ENCODE measurements at places on chromosomes 13 and 19.

GRCh38 chr13:105598529-105598928 lies 936.9 kb downstream of the EFNB2 start:
- DNase-seq, result peak; percentile 38

GRCh38 chr13:43482641-43483040 lies 304.1 kb downstream of the ENOX1 start:
- DNase-seq, result no peak

DNA sequence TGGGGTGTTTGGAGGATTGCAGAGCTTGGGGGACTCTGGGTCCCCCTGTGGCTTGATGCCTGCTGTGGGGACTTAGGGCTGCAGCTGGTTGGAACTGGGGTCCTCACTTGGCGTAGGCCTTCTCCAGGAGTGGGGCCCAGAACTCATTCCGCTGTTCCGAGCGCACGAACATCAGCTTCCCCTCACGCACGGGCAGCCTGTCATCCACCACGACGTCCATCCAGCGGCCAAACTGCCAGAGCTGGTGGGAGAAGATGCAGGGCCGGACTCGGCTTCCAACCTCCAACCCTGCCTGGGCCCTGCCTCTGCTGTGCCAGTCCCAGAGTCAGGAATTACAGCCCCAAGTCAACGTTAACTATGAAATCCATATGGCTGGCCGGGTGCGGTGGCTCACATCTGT lies 2.6 kb downstream of the CAPN12 start:
- DNase-seq, result no peak

GRCh38 chr19:23101241-23101640 lies 15.6 kb upstream of the ZNF730 start:
- no peak for DNase-seq

DNA sequence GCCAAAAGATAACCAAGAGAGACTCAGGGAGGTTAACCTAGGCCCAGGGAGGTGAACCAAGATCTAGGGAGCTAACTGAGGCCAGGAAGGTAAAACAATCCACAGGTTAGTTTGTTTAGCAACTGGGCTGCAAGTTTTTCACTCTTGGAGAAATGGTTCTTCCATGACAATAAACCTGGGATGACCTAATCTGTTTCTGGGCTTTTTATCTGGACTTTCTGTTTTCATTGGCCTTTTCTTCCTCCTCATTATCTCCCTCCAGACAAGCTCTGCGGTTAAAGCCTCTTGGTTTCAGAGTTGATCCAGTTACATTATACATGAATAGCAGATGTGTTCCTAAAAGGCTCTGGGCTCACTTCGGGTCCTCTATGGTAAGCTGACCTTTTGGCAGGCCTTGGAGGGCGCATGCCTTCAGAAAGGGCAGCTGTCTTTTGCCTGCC lies 44.2 kb downstream of the PCDH8 start:
- DNase-seq, result no peak

DNA sequence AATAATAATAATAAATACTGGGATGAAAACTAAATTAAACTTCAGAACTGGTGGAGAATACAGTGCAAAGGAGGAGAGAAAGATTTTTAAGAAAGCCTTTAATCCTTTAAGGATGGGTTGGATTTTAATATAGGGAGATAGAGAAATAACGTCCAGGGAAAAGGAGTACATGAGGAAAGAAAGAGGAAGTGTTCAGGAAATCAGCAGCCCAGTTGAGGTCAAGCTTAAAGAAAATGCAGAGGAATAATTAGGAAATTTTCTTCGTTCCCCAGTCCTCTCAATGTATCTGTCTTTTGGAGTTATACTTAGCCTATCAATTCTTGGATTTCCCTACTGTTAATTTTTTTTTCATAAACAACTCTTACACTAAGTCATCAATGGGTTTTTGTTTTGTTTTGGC lies 47.7 kb downstream of the INTS6 start:
- DNase-seq, result no peak

DNA sequence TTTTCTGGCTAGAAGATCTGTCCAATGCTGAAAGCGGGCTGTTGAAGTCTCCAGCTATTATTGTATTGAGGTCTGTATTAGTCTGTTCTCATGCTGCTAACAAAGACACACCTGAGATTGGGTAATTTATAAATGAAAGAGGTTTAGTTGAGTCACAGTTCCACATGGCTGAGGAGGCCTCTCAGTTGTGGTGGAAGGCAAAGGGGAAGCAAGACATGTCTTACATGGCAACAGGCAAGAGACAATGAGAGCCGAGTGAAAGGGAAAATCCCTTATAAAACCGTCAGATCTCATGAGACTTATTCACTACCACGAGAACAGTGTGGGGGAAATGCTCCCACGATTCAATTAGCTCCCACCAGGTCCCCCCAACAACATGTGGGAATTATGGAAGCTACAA lies 980.4 kb downstream of the SLITRK5 start:
- DNase-seq, result no peak
